Stimulated activated CD4-positive, alpha-beta T cell treated with anti-CD3 and anti-CD28 coated beads, Interleukin-1b, Interleukin-23, amount 100 ng/mL, for 24 hours (primary cell): ENCODE measurements at places on chromosomes 5 and 9.

- no peak for DNase-seq
Measured at GRCh38 chr5:37323607-37324006, 47.3 kb downstream of the NUP155 start.

GRCh38 chr5:75028090-75028489, 24.3 kb downstream of the GCNT4 start:
- no peak for DNase-seq

DNA sequence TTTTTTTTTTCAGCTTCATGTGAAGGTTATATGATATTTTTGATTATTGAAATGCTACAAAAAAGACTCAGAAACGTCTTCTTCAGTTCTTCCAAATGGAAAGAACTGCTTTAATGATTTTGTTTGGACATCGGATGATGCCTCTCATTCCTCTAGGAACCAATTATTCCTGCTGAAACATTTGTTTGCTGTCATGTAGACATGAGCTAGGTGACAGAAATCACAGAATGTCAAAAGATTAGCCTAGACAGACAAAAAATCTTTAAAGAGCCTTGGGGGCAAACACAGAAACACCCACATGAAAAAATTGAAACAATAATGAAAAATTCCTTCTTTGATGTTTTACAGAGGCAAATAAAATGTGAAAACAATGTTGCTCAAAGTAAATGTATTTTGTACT, 244.2 kb upstream of the EDIL3 start:
- no peak for DNase-seq

- DNase-seq: no peak
Measured at GRCh38 chr9:36560771-36561170, 11.9 kb upstream of the MELK start.

- DNase-seq: no peak
Measured at GRCh38 chr9:128091144-128091543, 23.1 kb downstream of the SLC25A25 start.

DNA sequence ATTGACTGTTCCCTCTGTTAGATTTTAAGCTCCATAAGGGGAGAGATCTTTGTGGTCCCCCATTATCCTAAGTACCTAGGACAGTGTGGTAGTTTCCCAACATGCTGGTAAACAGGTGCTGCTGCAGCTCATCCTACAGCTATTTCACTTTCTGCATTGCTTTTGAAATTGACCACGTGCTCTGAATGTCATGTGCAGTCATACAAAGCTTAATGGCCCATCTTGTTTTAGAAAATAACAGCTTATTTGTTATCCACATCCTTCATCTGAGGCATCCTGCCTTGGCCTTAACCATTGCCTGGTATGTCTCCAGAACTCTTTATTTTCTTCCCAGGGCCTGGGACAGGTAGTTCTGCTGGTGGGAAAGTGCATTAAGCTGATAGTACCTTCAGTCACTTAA, 14.7 kb downstream of the PIK3R1 start:
- DNase-seq: no peak

DNA sequence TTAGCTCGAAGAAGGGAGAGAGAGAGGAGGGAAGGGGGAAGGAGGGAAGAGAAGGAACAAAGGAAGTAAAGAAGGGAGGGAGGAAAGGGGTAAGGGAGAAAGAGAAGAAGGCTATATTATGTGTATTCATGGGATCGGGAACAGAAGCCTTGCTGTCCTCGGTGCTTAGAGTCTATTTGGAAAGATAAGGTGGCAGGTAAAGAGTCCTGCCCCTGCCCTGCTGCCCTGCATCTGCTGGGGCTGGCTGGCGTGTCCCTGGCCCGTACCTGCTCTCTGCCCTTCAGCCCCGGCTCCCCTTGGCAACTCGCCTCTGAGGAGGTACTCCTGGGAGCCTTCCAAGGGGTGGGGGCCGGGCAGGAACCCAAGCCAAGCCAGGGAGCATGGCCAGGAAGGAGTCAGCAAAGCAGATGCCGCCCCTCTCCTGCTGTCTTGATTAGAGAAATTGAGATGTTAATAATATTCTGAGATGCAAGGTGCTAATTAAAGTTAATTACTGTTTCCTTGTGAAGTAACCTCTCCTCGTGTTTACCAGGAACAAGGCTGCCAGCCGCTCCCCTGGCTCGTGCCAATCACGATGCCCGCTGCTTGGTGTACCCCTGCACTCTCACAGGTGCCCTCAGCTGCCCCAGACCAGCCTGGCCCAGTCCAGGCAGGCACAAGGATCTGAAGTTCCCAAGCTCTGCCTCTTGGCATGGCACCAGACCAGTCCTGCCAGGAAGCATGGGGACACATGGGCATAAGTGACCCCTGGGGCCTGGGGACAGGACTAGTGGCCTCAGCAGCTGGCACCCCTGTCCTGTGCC, 36.6 kb downstream of the PCDH1 start:
- DNase-seq: no peak

DNA sequence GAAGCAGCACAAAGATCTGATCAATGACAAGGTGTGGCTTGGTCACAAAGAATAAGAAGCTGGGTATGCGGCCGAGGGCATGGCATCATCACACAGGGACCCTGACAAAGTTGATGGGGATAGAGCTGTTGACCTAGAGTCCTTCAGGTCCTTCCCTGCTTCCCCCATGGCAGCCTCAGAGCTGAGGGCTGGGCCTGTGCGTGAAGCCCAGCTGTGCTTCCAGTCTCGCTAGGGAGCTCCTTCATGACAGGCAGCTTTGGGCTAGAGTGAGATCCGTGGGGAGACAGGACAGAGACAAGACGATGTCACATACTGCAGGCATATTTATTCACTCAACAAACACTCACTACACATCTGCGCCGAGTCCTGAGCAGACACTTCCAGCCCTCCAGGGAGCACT, 56.4 kb upstream of the NEURL1B start:
- no peak for DNase-seq

DNA sequence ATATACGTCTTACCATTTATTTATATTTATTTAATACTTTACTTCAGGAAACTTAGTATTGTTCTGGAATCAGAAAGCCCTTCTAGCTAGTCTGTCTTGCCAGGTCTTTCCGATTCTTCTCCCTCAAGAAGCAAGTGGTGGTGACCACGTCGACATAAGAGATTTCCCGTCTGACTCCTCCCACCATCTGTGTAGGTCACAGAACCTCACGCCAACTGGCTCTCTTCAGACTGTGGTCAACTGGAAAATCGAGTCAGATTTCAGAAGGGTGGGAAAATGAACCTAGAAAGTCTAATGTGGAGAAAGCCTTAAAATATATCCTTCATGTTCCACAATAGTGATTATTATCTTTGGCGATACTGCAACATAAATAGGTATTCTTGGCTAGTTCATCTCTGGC, 17.3 kb downstream of the THBS4 start:
- DNase-seq: no peak

DNA sequence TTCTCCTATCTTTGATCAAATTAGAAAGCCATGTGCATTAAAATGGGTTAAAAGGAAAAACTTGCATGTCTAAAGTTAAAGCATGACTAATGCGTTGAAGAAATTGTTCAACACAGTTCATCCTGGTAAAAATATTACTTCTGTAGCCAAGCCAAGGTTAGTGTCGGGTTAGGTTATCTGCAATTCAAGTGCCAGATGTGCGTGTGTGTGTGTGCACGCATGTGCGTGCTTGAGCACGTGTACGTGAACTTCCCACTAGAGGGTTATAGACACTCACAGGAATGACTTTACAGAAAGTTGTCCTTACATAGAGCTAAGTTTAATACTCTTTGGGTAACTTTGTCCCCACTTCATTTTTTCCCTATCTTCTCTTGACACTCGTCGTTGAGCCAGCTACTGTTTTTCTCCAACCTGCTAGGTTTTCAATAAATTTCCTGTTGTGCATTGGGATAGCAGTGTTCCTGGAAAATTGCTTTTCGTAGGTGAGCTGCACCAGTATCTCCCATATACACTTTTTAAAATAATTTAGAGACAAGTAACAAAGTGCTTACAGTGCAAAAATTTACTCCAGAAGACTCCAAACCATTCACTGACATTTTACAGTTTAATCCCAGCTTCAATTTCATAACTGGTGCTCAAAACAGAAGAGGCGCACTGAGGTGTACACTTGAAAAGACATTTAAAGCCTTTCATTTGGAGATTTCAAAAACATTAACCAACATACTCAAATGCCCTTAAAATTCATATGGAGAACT, 353.8 kb downstream of the NFIB start:
- DNase-seq: no peak

GRCh38 chr5:120449501-120449900, 14.6 kb upstream of the PRR16 start:
- no peak for DNase-seq

GRCh38 chr5:74212336-74212735, 428.2 kb downstream of the ENC1 start:
- no peak for DNase-seq

DNA sequence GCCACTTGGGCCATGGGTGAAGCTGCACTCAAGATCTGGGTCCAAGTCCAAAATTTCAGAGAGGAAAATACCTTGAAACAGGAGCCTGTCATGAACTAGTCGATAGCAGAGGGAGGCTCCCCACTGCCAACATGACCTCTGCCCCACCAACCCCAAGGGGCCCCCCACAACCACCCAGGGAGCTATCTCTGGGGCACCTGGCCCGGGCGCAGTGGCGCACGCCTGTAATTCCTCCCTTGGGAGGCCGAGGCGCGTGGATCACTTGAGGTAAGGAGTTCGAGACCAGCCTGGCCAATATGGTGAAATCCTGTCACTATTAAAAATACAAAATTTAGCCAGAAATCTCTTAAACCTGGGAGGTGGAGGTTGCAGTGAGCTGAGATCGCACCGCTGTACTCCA, 20.1 kb upstream of the HMCN2 start:
- no peak for DNase-seq

DNA sequence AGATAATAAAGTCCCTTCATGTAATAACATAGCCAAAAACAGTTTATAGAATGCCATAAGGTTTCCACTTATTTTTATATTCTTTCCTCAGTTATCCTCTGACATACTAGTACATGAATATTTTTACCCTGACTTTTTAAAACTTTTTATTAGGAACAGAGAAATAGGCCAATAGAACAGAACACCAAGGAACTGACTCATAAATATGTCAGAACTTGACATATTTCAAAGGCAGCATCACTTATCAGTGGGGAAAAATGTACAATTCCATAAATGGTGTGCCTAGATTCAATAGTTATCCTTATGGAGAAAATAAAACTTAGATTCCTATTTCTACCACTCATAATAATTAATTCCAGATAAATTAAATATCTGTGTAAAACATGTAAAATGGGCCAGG, 9.4 kb downstream of the STARD4 start:
- no peak for DNase-seq

- no peak for DNase-seq
Measured at GRCh38 chr5:128213340-128213739, 129.8 kb downstream of the SLC12A2 start.

DNA sequence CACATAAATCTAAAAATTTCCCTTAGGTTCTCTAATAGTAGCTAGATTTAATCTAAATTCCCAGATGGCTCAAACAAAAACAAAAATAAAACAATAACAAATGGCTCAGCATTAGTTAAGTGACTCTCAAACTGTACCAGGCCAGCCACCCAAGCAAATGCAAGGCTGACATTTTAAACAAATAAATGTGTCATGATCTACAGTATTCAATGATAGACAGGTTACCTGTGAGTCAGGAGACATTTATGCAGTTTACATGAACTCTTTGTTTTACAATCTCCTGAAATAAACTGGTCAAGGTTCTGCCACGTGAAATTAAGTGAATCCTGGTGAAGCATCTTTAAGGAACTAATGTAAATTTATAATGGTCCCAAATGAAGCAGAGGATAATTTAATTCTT, 580.2 kb upstream of the PTPRD start:
- no peak for DNase-seq

- DNase-seq: no peak
Measured at GRCh38 chr5:132073231-132074013, at the start of gene CSF2. Gene CSF2 (plus strand): TSS chr5:132073789. CDS start chr5:132073824, 35 bp downstream.
